ENCODE measurements at places on chromosomes 2 and 18. TPM values are rescaled to one million over a fixed set of nuclear protein-coding genes. Genes with fewer than 3 reads are reported as not detected.

GRCh38 chr2:16624436-16624780 is 41.2 kb downstream of the CYRIA start:
- H3K4me1 ChIP-seq = peaks cover 30% of the 10 kb centered on the region
- H3K27ac ChIP-seq = no peak overlapping the region
- no peak overlapping the region for H3K4me3 ChIP-seq

GRCh38 chr2:1045109-1045508 is 94.5 kb downstream of the SNTG2 start:
- no peak for DNase-seq
- no peak overlapping the region for H3K27ac ChIP-seq
- no peak overlapping the region for H3K4me3 ChIP-seq
- H3K36me3 ChIP-seq = no peaks in the 10 kb centered on the region
- H3K27me3 ChIP-seq = no peaks in the 10 kb centered on the region

DNA sequence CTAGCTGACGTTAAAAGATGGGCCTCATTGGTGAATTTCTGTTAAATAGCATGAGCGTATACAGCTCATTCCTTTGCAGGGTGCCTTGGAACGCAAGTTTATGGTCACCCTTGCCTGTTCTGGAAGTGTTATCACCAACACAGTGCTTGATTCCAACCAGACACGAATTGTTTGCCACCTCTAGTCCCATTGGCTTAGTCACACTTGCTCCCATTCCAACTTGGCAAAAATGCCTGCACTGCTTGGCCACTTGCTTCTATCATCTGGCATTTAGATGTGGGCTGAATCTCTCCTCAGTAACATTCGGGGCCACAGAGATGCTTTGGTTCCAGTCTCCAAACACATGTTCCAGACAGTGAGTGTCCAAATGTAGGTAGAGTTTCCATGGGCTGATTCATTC is 27.5 kb upstream of the ACVR1 start:
- no peak for DNase-seq
- H3K4me1 ChIP-seq = no peaks in the 10 kb centered on the region
- no peak overlapping the region for H3K4me3 ChIP-seq
- no peak overlapping the region for H3K27ac ChIP-seq
- H3K27me3 ChIP-seq = no peaks in the 10 kb centered on the region
- no peaks in the 10 kb centered on the region for H3K36me3 ChIP-seq

DNA sequence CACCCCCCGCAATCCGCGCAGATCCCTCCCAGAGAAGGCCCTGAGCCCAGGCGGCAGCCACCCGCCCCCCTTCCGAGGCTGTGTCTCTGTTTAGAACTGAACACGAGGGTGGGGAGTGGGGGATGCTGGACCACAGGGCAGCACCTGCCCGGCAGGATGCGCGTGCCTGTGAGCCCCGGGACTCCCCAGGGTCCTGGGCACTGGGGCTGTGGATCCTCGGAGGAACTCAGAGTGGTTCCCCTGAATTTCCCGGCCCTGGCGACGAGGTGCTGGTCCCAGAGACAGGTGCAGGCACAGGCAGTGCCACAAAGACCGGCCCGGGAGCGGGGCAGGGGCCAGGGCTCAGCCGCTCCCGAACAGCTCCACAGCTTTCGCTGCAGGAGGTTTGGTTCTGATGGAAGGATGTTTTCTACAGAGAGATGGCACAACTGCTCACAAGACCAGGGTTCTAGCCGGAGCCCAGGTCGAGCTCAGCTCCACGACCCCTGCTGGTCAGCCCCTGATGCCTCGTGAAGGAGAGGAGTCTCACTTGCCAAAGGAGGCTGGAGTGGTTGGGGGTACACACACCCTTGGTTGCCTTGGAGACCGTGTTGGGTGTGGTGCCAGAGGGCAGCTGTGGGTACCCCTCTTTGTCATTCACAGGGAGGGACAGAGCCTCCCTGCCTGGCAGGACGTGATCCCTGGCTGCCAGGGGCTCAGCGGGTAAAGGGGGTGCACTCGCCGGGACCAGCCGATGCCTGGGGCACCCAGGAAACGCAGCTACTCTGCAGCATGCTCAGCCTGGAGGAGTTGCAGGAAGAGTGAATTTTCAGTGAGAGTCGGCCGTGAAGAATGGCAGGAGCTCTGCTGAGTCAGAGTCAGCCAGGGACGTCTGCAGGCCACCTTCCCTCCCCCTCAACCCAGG is 4.4 kb upstream of the NEU4 start:
- no peak overlapping the region for H3K27ac ChIP-seq
- H3K4me3 ChIP-seq = no peak overlapping the region
- no peaks in the 10 kb centered on the region for H3K36me3 ChIP-seq
- peak; percentile 14 for DNase-seq
- H3K4me1 ChIP-seq = no peaks in the 10 kb centered on the region

DNA sequence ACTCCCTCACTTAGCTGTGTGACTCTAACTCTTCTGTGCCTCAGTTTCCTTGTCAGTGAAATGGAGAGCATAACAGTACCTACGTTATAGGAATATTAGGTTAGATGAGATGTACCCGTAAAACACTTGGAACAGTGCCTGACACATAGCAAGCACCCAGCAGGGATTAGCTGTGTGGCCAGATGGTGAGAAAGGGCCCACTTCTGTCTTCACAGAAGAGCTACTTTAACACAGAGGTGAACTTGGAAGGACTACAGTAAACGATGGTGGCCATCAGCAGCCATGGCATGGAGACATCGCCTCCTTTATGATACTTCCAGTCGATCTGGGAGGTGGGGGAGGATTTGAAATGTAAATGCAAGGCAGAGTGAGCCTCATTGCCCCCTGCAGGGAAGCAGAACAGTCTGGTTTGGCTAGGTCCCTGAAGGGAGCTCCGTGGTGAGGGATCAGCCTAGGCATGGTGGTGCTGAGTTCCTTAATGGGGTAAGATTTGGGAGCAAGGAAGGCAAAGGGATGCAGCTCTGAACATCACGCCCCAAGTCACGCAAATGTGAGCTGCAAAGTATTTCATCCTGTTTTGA is 101.7 kb upstream of the ALPP start:
- no peak overlapping the region for H3K27ac ChIP-seq
- H3K27me3 ChIP-seq = no peaks in the 10 kb centered on the region

DNA sequence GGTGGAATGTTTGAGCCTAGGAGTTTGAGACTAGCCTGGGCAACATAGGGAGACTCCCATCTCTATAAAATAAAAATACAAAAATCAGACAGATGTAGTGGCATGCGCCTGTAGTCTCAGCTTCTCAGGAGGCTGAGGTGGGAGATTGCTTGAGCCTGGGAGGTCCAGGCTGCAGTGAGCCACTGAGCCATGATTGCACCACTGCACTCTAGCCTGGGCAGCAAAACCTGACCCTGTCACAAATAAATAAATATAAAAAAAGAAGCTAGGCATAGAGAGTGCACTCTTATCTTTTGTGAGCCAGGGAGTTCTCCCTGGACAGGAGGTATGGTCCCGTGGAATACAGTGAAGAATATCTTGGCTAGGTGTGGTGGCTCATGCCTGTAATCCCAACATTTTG is 11.0 kb upstream of the KYNU start:
- H3K27me3 ChIP-seq = no peaks in the 10 kb centered on the region
- no peak for DNase-seq
- H3K4me3 ChIP-seq = no peak overlapping the region
- no peaks in the 10 kb centered on the region for H3K36me3 ChIP-seq
- H3K27ac ChIP-seq = peak overlapping the region; percentile 11

DNA sequence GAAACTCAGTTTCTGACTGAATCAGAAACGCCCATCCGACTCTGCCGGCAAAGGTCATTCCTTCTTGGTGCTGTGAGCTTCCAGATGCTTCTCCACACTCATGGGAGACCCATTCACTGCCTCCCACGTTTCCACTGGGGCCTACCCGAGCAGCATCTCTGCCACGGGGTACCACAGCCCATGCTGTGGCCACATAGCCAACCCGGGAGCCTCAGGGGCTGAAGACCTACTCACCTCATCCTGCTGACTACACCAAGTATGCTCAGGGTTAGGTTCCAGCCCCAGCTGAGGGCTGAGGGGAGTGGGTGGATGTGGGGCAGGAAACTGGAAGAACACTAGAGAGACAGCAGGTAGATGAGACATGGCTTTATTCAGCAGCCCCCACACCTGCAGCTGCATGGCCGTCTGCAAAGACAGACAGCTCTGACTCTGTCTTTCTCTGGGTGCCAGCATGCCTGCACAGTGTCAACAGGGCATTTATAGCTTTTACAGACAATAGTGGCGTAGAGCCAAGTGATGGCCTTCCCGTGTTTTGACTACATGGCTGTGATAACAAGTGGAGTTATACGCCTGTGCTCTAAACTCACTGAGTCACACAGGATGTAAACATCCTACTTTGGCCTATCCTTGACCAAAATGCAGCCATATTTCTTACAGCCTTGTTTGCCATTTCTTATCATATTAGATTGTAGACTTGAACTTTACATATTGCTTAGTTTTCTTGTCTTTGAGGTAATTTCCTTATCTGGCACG is 16.5 kb upstream of the KLHL23 start:
- H3K36me3 ChIP-seq = no peaks in the 10 kb centered on the region
- H3K27ac ChIP-seq = no peak overlapping the region
- DNase-seq = peak; percentile 34
- H3K4me3 ChIP-seq = no peak overlapping the region

- peak; percentile 19 for DNase-seq
- H3K27ac ChIP-seq = peak overlapping the region; percentile 64
- H3K4me1 ChIP-seq = peaks cover 33% of the 10 kb centered on the region
These were observed 39.0 kb downstream of the TBC1D8 start for GRCh38 chr2:101111917-101112771.

DNA sequence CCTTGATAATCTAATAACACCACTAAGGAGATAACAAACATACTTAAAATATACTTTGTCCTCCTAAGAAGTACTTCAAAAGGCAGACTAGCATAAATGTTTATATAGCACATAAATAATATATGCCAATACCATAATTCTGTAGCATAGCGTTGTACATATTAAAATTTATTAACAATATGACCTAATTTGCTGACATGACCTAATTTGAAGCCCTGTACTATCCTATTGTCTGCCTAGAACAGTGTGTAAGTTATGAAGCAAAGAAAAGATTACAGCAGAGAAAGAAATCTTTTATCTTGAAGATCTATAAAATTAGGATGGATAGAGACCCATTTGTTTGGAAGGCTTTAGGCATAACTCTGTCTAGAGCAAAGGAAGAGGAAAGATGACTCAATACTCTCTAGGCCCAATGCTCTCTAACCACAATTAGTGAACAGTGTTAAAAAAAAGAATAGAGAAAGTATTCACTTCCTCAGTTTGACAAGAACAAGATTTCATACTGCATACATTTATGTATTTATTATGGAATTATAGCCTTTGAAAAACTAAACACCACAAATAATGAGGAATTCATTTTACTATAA is 231.3 kb downstream of the ZRANB3 start:
- H3K4me1 ChIP-seq = no peaks in the 10 kb centered on the region
- peaks cover 2% of the 10 kb centered on the region for H3K36me3 ChIP-seq
- H3K27ac ChIP-seq = no peak overlapping the region
- no peak for DNase-seq
- H3K27me3 ChIP-seq = no peaks in the 10 kb centered on the region

DNA sequence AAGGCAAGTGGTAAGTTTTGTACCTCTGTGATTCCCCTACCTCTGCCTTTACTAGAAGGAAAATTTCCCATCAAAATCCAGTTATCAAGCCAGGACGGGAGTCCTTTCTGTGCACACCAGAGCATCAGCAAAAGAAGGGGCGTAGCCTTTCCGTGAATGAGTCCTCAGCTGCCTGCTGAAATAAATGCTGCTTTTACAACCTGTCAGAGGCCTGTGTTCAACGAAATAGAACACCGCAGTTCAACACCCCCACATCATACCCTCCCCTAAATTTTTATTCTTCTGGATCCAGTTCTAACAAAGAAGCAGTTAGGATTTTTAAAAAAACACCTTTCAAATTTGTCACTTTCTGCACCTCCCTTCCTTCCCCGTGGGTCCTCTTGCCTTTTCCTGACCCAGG is 135.8 kb downstream of the SETBP1 start:
- H3K36me3 ChIP-seq = no peaks in the 10 kb centered on the region
- no peak overlapping the region for H3K27ac ChIP-seq
- DNase-seq = no peak
- H3K27me3 ChIP-seq = no peaks in the 10 kb centered on the region
- no peak overlapping the region for H3K4me3 ChIP-seq

DNA sequence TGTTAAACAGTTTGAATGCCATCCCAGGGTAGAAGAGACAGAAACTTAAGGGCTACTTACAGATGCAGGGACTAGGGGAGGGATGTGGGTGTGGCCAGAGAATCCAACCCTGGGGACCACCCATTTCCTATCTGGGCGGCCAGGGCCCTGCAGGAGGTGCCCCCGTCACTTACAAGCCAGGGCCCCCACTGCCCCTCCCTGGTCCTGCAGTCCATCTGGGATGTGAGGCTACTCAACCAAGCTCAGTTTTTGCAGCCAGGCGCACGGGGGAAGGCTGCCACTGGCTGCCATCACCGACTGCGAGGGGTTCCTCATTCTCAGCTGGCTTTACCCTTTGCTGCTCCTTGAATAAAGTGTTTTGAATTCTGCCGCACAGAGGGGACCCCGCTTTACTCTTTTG is 42.1 kb downstream of the RRM2 start:
- H3K4me3 ChIP-seq = no peak overlapping the region
- no peak for DNase-seq
- no peaks in the 10 kb centered on the region for H3K36me3 ChIP-seq

DNA sequence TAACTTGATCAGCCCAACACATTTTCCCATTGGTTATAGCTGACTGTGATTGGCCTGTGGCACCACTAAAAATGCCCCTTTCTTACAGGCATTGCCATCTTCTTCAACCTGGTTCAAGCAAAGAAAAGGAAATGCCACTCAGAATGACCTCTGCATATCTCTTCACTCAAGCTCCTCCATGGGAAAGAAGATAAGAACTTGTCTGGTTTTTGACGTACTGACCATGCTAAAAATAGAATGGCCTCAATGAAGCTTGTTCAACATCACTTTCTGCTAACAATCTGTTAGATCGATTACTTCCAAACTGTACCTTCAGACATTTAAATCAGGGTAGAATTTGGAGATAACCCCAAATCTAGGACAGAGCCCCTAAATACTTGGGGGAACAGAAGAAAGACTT is 109.5 kb downstream of the CABYR start:
- no peak overlapping the region for H3K4me3 ChIP-seq
- H3K36me3 ChIP-seq = peaks cover 2% of the 10 kb centered on the region
- no peaks in the 10 kb centered on the region for H3K27me3 ChIP-seq
- H3K4me1 ChIP-seq = peaks cover 4% of the 10 kb centered on the region
- DNase-seq = no peak
- no peak overlapping the region for H3K27ac ChIP-seq

- H3K4me1 ChIP-seq = no peaks in the 10 kb centered on the region
- no peak overlapping the region for H3K27ac ChIP-seq
- H3K4me3 ChIP-seq = no peak overlapping the region
- no peaks in the 10 kb centered on the region for H3K27me3 ChIP-seq
- no peaks in the 10 kb centered on the region for H3K36me3 ChIP-seq
- no peak for DNase-seq
These were observed 123.0 kb upstream of the ATP5MC3 start for GRCh38 chr2:175304541-175304940.

Gene PDE11A
- 1.3 TPM for total RNA-seq

Gene MERTK
- 20.2 TPM for total RNA-seq

Gene VIT
- total RNA-seq = 0.46 TPM

Gene ARHGAP15
- total RNA-seq = 13.0 TPM

Gene SRD5A2
- 2.9 TPM for total RNA-seq

Gene MC4R
- total RNA-seq = 0.37 TPM
